ENCODE measurements at places on chromosomes 7 and 10.

DNA sequence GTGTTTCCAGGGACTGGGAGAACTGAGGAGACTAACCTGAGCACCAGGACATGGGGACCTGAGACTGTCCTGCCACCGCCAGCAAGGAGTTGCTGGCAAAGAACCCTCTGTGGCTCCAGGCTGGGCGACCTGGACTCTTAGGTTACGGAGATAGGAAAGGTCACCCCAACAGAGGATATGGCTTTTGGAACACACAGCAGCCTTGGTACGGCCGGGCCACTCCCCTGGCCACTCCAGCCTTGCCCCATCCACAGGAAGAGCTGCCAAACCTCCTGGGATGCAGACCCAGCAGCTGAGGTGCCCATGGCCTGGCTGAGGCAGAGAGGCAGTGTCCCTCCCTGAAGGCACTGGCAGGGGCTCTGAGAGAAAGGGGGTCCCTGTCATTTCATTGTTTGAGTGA lies 137.8 kb downstream of the OAT start:
- DNase-seq, result no peak

- no peak for DNase-seq
Measured at GRCh38 chr7:133699386-133699785, 427.8 kb upstream of the LRGUK start.

GRCh38 chr7:82810558-82811259 lies 352.0 kb downstream of the PCLO start:
- no peak for DNase-seq

- DNase-seq, result no peak
Measured at GRCh38 chr7:7793921-7794320, 75.5 kb upstream of the RPA3 start.

- DNase-seq, result no peak
Measured at GRCh38 chr10:133316266-133316665, 7.6 kb downstream of the ZNF511 start.

GRCh38 chr7:148515237-148515636 lies 75.3 kb upstream of the C7orf33 start:
- DNase-seq, result no peak

DNA sequence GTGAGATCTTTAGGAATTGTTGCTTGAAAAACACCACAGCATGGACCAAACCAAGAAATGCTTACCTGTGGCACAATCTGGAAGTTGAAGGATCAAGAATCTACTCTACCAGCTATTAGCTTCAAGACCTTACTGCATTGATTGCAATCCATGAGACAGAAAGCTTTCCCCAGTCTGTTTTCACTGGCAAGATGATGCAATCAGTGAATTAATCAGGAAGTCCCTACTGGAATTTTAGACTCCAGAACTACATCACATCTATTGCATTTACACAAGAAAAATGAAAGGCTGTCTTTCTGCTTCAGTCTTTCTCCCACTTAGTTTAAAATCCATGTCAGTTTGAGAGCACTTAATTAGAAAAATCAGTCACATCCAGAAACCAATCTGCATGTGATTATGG lies 191.7 kb downstream of the TFEC start:
- no peak for DNase-seq

DNA sequence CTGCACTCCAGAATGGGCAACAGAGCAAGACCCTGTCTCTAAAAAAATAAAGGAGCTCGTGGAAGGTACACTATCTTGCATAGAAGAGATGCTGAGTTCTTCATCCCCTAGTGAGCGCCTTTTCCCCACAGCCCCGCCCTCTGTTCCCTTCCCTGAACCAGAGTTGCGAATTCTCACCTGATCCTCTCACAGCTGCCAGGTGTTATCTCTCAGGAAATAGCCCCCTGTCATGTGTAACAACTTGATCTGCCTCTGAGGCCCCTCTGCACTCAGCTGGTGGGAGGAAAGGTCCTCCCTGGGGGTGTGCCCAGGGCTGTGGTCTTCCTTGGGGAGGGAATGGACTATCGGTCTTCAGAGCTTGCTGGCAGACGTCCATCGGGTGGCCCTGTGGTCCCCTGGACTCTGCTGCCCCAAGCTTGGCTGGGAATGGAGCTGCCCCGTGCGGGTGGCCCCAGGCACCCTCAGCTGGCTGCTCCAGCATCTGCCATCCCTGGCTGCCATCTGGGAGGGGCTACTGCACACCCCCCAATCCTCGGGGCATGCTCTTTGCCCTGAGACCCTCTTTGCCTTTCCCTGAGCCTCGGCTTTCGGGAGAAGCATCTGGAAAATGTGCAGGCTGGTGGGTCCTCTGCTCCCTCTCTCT lies 21.7 kb upstream of the BNIP3 start:
- DNase-seq, result no peak

GRCh38 chr7:150358433-150358832 lies 10.2 kb upstream of the REPIN1 start:
- no peak for DNase-seq

DNA sequence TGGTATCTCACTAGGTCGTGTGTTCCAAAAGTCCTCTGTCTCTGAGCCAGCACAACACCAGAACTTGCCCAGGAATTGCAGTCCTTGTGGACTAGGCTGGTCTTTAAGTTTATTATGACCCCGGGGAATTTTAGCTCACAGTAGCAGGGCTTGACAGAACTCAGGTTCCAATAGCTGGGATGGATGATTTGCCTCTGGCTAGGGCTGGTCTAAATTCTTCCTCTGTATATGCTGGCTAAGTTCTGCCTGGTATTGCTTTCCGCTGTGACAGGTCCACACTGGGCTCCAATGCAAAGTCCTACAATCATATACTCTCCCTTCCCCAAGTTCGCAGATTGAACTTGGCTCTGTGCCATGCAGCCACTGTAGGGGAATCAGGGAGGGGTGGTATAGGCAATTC lies 52.5 kb downstream of the FAS start:
- DNase-seq, result no peak

- DNase-seq, result no peak
Measured at GRCh38 chr7:19327018-19327417, 181.8 kb upstream of the FERD3L start.

DNA sequence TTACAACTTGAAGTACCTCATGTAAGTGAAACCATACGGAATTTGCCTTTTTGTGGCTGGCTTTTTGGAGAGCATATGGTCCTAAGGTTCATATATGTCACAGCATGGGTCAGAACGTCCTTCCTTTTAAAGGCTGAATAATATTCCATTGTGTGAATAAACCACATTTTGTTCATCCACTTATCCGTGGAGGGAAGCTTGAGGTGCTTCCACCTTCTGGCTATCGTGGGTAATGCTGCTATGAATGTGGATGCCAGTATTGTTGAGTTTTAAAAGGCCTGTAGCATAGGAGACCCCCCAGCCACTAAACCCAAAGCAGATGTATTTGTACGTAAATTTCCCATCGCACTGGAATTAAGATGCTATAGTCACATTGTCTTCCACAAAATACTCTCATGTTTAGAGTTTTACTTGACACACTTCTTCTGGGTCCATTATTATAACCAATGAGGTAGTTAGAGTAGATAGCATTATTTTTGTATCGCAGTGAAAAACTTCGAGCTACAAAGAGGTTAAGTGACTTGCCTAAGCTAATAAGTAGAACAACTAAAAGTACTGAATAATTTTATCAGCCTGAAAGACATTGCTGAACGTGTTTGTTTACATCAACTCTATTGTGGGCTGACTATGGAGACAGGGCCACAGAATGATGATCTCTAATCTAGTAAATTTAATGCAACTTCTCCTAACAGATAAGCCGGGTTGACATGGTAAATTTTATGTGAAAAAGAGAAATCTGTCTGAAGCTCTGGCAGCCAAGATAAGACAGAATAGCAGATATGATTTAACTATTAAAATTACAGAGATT lies 183.0 kb upstream of the CTBP2 start:
- DNase-seq, result no peak
